ENCODE measurements at places on chromosomes 4 and X. TPM values are rescaled to one million over a fixed set of nuclear protein-coding genes. Genes with fewer than 3 reads are reported as not detected.

Gene FAM53A
- total RNA-seq = 2.7 TPM

GRCh38 chrX:43333543-43333942, 322.6 kb upstream of the MAOA start:
- H3K36me3 ChIP-seq = no peaks in the 10 kb centered on the region
- no peak overlapping the region for H3K27ac ChIP-seq

Gene PASD1
- not detected for total RNA-seq

DNA sequence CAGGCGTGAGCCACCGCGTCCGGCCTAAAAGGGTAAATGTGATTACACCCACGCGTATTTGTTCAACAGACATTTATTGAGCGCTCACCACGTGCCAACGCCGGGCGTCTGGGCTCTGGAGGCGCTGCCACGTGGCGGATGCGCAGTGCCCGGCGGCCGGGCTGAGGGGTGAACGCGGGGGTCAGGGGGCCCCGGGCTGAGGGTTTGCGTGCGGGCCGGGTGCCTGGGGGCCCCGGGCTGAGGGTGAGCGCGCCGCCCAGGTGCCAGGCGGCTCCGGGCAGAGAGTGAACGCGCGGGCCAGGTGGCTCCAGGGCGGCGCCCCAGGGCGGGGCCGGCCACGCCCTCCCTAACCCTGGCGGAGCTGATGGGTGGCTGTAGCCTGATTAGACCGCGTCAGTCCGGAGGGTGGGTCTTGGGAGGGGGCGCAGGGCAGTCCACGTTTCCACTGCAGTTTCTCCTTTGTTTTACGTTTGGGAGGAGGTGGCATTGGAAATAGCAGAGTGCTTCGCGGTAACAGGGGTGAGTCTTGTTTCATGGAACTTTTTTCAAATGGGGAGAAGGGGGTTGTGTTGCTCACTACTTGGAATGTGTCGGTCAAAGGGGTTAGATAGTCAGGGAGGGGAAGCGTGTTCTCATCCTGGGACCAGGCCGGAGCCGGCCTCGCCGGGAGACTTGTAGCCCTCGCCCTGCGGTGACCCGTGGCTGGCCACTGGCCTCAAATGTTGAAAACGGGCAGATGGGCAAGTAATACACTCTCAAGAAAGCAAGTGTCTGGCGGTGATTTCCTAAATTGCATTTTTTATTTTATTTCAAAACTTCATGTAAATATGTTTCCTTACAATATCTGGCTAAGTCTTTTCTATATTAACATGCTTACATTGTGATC, at the start of gene ZFP42:
Gene ZFP42, plus strand, starts transcription at position 450 of the 886 bp plus-strand sequence. CDS start 7,037 bp downstream, outside the sequence.
- peaks cover 4% of the 10 kb centered on the region for H3K36me3 ChIP-seq
- H3K4me3 ChIP-seq = no peak within 1 kb of the TSS
- H3K4me1 ChIP-seq = no peaks in the 10 kb centered on the region
- H3K27ac ChIP-seq = no peak within 1 kb of the TSS

- peak overlapping the region; percentile 84 for H3K27ac ChIP-seq
- peak overlapping the region; percentile 76 for H3K4me3 ChIP-seq
- DNase-seq = peak; percentile 56
These were observed 44.1 kb upstream of the SH3RF1 start for GRCh38 chr4:169314906-169315305.

Gene FGFBP2
- not detected for total RNA-seq

DNA sequence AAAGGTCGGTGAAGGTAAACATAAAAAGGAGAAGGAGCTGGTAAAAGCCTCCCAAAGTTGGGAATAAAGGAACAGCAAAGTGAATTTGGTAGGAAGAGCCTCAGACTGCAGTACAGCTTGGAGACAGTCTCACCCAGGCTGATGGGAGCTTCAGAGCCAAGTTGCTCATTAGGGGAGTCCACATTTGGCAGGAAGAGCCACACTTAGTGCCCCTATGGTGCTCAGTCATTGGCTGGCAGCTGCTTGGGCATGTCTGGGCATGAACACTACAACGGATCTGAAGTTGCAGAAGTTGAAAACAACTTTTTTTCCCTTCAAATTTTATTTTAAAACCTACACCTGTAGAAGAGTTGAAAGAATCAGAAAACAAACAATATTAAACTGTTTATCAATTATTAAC, 2497.3 kb downstream of the ARAP2 start:
- H3K4me3 ChIP-seq = no peak overlapping the region
- H3K27ac ChIP-seq = peak overlapping the region; percentile 61
- DNase-seq = no peak

DNA sequence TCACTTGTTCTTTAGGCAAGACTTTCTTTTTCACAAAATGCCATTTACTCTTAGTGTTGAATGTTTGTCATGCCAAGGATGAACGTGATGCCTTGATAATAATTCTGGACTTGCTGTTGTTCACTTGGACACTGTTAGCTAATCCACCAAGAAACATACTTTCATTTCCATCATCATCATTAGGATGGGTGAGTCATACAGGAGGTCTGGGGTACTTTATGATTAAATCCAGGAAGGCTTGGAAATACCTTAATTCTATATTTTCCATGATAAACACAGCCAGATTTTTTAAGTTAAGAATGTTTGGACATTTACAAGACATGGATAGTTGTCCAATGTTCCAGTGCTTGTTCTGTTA, 260.7 kb upstream of the GIMD1 start:
- H3K27me3 ChIP-seq = no peaks in the 10 kb centered on the region
- DNase-seq = peak; percentile 2
- H3K4me1 ChIP-seq = peaks cover 33% of the 10 kb centered on the region
- H3K4me3 ChIP-seq = no peak overlapping the region
- no peak overlapping the region for H3K27ac ChIP-seq

- no peak overlapping the region for H3K4me3 ChIP-seq
- no peak for DNase-seq
- H3K27ac ChIP-seq = no peak overlapping the region
- H3K36me3 ChIP-seq = no peaks in the 10 kb centered on the region
These were observed 54.4 kb upstream of the HS3ST1 start for GRCh38 chr4:11483046-11483445.

DNA sequence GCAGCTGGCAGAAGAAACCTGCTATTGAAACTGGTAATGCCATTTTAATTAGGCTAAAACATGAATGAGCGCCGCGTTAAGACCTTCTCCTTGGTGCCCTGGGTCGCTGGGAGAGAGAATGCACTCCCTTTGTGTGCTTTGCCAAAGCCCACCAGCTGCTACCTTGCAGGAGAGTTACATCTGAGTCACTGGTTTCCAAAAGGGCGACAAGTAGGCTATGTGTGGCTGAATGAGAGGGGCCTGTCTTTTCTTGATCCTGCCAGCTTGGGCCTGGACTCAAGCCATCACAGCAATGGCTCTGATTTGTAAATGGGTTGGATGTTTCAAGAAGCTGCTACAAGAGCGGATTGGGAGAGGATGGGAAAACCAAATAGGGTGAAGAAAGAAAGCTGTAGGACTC, 81.5 kb downstream of the NHS start:
- no peak overlapping the region for H3K27ac ChIP-seq
- H3K4me3 ChIP-seq = no peak overlapping the region

Gene HPRT1
- total RNA-seq = 47.6 TPM

DNA sequence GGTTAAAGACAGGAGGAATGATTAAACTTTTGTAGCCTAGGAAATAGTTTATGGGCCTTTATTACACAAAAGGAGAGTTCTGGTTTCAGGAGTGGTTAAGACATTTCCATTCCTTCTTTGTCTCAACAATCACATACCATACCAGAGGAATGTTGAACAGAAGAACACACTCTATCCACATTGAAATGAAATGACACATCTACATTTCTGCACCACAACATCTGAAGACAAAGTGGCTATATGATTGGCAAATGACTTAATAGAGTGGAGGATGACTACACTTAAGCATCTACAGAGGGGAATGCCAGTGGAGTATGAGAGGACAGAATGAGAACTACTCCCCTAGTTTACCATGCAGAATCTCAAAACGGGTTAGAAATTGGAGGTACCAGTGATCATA, 8.0 kb downstream of the CYP2U1 start:
- no peak overlapping the region for H3K4me3 ChIP-seq
- H3K4me1 ChIP-seq = peaks cover 15% of the 10 kb centered on the region
- H3K36me3 ChIP-seq = peaks cover 23% of the 10 kb centered on the region
- DNase-seq = peak; percentile 67
- no peaks in the 10 kb centered on the region for H3K27me3 ChIP-seq

Gene DCAF12L2
- not detected for total RNA-seq

DNA sequence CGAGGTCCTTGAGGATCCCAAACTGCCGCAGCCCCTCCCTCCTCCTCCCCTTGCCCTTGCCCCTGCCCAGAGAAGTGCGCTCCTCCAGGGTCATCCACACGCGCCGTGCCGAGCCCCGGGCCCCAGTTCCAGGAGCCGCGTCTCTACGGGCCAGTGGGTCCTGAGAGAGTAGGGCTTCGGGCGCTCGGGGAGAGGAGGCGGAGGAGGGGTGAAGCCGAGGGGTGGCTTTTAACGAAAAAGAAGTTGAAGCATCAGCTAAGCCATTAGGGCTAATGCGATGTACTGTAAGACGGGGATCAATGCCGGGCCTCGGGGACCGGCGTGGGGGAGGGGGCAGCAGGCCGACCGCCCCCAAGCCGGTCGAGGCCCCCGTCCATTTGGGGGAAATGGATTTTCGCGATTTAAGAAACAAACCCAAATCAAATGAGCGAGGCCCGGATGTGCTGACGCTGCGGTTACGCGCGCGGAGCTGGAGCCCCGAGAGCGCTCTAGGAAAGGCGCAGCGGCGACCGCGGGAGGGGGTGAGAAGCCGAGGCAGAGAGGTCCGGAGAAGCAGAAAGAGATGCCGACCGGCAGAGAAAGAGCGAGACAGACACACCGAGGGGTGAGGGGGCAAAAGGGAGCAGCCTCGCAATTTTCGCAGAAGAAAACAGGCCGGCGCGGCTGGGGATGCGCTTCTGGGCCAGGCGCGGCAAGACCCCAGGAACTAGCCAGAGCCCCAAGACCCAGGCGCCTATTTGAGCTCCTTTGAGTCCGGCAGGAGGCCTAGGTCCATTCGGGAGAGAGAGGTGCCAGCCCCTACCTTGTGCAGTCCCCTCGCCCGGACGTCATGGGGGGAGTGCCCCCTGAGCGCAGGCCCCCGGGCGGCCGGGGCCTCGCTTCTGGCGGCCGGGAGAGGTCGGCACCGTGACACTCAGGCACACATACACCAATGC, 13.6 kb downstream of the HMX1 start:
- 0 out of 2 replicates have a peak, but pooled peaks cover 7% of the 10 kb centered on the region for H3K4me1 ChIP-seq
- no peak overlapping the region for H3K27ac ChIP-seq
- peaks cover 53% of the 10 kb centered on the region for H3K27me3 ChIP-seq
- no peak overlapping the region for H3K4me3 ChIP-seq

- no peak overlapping the region for H3K27ac ChIP-seq
- no peaks in the 10 kb centered on the region for H3K27me3 ChIP-seq
- H3K4me1 ChIP-seq = peaks cover 15% of the 10 kb centered on the region
These were observed 383.9 kb downstream of the RPA4 start for GRCh38 chrX:97267396-97268181.

Gene PPEF2
- total RNA-seq = not detected

Gene ZNF182
- 2.7 TPM for total RNA-seq

DNA sequence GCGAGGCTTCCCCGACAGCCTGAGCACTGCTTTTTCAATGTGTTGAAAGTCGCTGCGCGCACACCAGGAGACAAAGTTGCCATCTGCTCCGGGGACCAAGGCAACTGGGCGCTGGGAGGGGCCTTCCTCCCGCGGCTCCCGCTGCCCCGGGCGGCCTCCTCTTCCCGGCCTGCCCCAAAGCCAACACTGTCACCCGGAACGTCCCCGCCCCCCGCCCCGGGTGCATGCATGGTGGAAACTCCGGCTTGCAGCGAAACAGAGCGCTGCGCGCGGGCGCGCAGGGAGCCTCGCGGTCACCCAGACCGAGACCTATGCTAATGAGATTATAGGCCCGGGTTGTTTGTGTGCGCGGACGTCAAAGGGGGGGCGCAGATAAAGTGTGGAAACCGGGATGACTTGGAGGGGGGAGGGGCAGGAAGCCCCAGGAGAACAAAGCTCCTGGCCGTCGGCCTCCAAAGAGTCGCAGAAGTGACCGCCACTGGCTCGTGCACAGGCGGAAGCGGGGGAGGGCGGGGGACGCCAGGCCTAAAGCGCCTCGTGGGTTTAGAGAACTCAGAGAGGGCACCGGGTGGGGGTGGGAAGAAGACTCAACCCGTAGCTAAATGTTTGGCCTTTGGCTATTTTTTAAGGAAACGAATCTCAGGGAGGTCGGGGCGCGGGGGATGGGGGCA, 88.8 kb downstream of the BCOR start:
- no peaks in the 10 kb centered on the region for H3K36me3 ChIP-seq
- no peak for DNase-seq
- peaks cover 10% of the 10 kb centered on the region for H3K27me3 ChIP-seq
- no peak overlapping the region for H3K4me3 ChIP-seq

DNA sequence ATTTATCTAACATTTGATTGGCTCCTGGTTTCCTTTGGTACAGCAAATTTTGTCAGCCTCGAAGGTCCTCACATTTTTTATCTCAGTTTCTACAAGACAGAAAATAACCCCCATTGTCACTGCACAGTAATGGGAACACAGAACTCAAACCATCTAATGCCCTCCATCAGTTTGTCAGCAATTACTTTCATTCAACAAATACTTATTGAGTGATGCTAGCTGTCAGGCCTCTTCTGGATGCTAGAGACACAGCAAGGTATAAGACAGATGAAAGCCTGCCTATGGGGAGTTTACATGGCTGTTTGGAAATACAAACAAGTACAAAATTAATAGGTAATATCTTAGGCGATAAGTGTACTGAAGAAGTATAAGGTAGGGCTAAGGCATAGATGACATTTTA, 5.0 kb upstream of the HTN3 start:
- H3K27ac ChIP-seq = no peak overlapping the region
- no peaks in the 10 kb centered on the region for H3K4me1 ChIP-seq
- no peak overlapping the region for H3K4me3 ChIP-seq
- no peaks in the 10 kb centered on the region for H3K36me3 ChIP-seq
- DNase-seq = no peak

DNA sequence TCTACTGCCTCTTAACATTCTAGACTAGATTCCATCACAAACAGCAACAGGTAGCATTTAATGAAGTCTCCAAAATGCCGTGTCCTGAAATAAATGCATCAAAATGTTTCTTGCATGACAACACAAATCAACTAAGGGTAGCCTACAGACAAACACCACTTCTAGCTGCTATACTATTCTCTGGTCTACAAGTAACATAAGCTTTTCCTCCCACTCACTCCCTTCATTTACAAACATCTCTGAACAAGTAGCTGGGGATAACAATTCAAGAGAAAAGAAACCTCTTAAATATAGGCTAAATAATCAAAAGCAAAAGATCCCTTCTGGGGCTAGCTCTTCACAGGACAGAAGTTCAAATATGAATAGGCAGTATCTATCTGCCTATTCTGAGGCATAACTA, 20.8 kb downstream of the PPP3CA start:
- H3K27me3 ChIP-seq = peaks cover 1% of the 10 kb centered on the region
- DNase-seq = no peak
- H3K4me1 ChIP-seq = peaks cover 16% of the 10 kb centered on the region
- H3K36me3 ChIP-seq = no peaks in the 10 kb centered on the region

Gene NEUROG2
- total RNA-seq = not detected

- peaks cover 9% of the 10 kb centered on the region for H3K36me3 ChIP-seq
- peak overlapping the region; percentile 46 for H3K27ac ChIP-seq
- peaks cover 1% of the 10 kb centered on the region for H3K27me3 ChIP-seq
- H3K4me3 ChIP-seq = no peak overlapping the region
These were observed 123.6 kb downstream of the SHROOM3 start for GRCh38 chr4:76558396-76559235.
